Activated gamma-delta T cell treated with Interleukin-2 at 50 U/mL for 16 hours (primary cell): ENCODE measurements at places on chromosomes 1 and 21.

GRCh38 chr21:38699048-38699447 lies 106.7 kb upstream of the ETS2 start:
- no peak for DNase-seq

- DNase-seq: no peak
Measured at GRCh38 chr1:226154593-226154992, 31.9 kb downstream of the ACBD3 start.

DNA sequence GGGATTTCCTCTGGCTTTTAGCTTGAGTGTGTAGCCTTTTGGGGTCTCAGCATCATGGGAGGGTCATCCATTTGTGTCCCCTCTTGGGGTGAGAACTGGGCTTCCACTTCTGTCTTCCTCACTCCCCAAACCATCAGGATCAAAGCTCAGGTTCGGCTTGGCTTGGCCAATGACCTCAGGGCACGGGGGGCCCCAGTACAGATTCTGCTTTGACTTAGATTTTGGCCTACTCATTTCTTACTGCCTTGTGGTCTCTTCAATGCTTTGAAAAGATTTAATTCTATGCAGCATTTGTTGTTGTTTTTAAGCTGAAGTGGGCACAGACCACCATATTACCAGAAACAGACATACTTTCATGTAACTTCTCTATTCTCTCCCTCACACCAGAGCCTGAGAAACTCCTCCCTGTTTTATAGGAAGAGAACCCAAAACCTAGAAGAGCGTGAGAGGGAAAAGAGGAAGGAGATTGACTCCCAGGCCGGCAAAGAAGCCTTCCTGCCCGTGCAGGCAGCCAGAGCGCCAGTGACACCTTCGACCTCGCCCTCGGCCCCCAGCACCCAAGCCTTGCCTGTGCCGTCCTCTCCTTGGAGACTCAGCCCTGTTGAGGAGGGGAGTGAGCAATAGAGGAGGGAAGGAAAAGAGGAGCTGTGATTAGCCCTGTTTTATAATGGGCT lies 1.9 kb upstream of the S100A3 start:
- no peak for DNase-seq

DNA sequence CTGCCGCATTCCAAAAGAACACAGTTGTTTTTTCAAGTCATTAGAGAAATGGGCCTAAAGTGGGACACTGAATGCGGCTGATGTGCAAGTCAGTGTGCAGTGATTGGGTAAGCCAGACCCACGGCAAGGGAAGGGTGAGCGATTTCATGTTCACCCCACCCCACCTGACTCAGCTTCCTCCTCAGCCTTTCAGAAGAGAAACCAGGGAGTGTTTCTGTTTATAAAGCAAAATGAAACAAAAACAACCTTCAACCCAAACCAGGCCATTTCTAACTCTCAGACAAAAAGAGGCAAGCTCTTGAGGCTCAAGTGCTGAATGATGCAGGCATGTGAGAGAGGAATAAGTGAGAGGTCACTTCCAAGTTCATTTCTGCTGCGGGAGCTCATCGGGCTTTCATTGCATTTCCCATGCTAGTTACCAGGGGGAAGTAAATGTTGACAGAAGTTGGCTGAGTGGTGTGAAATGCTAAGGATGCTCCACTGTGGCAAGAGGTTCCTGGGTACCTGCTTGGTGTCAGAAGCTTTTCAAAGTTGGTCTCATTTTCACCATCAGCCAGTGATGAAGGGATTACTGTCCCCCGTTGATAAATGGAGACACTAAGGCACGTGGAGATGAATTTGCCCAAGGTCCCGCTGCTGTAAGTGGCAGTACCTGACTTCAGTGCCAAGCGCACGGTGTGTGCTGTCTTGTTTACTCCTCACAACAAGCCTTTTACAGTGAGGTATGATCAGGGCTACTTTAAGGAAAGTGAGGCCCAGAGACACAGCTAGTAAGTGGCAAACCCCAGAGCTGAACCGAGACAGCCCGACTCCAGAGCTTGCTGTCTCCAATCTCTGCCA lies 29.1 kb downstream of the STPG1 start:
- DNase-seq: peak; percentile 43

- no peak for DNase-seq
Measured at GRCh38 chr1:203278885-203279406, 26.4 kb upstream of the BTG2 start.

GRCh38 chr1:65514041-65514440 lies 93.6 kb downstream of the LEPR start:
- DNase-seq: no peak

GRCh38 chr1:31961536-31961935 lies 23.4 kb upstream of the PTP4A2 start:
- no peak for DNase-seq

GRCh38 chr1:184017306-184017705 lies 20.2 kb downstream of the COLGALT2 start:
- no peak for DNase-seq

DNA sequence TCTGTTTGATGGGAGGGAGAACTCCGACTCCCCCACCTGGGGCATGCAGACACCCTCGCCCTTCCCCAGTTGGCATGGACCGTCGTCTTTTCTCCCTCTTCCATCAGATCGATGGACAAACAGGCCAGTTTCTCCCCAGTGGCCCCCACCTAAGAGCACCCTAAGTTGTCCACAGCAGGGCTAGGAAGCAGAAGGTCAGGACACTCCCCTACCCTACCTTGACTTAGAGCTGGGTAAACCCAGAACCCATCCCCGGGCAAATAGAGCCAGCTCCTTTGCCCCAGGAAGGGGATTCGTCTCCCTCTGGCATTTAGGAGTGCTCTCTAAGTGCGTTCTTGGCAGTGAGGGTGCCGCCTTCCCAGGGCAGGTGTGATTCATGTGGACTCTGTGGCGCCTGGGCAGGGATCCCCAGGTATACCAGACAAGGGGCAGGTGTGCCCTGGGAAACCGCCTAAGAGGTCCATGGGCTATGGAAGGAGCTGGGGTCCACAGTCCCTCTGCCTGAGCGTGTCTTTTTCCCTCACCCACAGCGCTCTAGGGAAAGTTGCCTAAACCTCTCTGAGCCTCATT lies 2.7 kb upstream of the RUNX3 start:
- DNase-seq: no peak

GRCh38 chr1:58884706-58885661 lies 101.1 kb upstream of the JUN start:
- DNase-seq: no peak

- no peak for DNase-seq
Measured at GRCh38 chr1:168116327-168116799, 20.4 kb downstream of the GPR161 start.

GRCh38 chr1:49171941-49172593 lies 395.4 kb upstream of the BEND5 start:
- DNase-seq: no peak

DNA sequence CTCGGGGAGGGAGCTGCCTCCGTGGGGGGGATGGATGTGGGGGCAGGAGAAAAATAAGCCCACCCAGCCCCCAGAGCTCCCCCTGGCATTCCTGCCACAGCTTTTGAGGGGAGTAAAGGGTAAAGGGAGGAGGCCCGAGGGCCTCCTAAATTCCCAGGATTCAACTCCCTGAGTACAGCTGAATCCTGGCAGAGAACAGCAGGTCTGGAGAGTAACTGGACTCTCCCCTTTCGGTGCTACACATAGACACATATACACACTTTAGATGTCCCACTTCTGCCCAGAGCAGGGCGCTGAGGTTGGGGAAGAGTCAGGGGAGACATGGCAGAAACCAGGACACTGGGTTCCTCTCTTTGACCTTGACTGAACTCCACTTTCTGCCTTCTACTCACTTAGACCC lies 3.0 kb downstream of the KIRREL1 start:
- no peak for DNase-seq

DNA sequence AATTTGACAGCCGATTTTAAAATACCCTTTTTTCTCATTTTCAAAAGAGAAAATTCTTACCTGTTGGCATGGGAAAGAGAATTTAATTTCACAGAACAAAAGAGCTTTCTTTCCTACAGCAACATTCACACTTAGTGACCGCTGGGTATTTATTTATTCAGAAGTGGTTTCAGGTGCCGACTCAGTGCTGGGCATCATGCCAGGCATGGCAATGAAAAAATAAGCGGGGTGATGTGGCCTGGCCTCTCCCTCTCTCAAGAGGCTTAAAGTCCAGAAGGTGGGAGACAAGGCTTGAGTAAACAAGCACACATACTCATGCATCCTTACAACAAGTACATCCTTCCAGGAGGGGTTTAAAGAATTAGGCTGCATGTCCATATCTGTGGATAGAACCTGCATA lies 4.1 kb upstream of the PCP4 start:
- DNase-seq: no peak

DNA sequence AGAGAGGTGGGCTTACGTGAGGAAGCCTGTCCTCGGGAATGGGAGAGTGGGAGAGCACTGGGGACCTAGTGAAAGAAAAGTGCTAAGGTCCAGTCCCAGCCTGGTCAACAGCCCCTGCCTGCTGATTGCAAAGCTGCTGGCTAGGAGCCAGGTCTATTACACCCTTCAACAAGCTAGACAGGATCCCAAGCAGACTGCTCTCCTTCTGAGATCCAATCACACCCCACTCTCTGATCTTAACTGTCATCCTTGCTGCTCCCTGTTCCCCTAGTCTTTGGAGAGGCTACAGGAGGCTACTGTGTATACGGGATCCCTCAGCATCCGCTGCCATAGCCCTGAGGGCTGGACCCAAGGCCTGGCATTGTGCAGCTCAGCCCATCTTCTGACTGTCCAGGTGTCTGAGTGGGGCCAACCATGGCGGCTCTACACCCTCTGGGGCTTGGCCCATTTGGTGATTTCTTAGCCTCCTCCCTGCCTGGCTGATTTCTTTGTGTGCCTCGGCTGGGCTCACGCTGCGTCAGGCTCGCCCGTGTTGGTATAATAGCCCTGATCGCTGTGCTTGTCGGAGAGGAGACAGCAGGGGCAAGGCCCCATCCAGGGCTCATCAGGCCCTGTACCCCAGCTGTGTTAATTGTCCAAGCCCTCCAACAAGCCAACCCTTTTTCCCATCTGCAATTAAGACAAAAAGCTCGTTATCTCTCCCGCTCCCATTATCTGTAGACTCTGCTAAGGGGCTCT lies 43.9 kb downstream of the NAV1 start:
- DNase-seq: no peak

DNA sequence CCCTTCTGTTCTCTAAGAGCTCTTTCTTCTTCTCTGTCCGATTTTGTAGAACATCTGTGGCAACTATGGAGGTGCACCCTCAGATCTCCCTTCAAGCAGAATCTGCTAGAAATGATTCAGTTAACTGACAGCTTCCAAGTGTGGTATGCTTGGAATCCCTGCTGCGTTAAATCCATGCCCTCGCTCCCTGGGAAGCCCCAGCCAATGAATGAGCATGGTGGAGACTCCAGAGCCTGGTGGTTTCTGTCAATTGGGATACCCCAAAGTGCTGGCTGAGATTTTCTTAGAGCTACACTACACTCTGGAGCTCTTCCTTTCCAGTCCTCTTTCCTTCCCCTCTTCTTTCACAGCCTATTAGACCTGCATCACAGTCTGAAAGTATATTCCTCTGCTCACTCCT lies 116.3 kb upstream of the C1orf21 start:
- no peak for DNase-seq

DNA sequence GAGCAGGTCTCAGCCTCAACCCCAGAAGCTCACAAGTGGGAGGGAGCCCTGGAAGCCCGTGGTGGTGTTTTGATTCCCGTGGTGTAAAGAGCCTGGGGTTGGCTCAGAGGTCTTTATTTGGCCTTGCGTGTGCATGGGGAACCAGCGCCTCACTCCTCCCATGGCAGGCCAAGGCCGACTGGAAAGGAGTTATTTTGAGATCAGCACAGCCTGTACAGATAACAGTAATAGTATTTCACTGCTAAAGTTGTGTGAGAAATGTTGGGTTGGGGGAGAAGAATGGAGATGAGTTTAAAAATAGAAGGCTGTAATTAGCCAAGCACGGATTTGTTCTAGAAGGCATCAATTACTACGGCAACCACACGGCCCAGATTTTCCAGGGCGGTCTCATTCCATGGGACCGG lies 186.5 kb downstream of the DYRK1A start:
- DNase-seq: no peak

GRCh38 chr1:54754045-54754444 lies 10.3 kb downstream of the PARS2 start:
- no peak for DNase-seq

DNA sequence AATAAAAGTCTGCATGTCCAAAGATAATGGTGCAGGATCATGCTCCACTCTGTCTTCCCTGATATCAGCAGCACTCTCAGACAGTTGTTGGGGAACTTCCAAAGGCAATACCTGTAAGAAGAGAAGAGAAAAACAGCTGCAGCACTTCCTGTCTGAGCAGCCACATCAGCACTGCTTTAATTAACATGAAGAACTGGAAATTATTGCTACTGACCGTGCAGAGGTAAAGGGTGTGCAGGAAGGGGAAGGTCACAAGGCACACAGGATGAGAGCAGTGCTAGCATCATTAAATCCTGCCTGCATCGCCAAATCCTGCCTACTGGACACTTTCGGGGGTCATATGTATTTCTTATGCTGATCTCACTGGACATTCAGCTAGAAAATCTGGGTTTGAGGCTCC lies 379.0 kb downstream of the LMX1A start:
- DNase-seq: no peak

DNA sequence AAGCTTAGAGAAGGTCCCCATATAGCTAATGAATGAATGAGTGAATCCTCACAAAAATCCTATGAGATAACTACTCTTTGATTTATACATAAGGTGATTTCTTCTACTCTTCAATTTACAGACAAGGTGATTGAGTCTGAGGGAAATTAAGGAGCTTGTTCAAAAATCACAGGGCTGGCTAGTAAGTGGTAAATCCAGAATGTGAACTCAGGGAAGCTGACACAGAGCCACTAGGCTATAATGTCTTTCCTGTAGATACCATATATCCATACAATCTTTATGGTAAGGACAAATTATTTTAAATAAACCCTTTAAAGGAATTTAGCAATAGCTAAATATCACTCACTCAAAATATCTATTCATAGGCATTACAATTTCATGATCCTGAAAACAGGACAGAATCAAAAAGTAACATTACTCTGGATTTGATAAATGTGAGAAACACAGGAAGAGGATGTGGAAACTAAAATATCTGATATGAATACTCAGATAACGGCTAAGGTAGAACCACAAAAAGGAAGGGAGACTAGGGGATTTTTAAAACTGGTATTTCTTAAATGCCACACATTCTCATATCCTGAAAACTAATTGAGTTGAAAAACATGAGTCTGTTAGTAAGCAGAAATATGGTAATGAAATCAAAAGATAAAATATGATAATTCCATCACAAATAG lies 108.2 kb downstream of the NBPF12 start:
- no peak for DNase-seq

GRCh38 chr1:210072129-210072528 lies 134.1 kb downstream of the SYT14 start:
- no peak for DNase-seq

DNA sequence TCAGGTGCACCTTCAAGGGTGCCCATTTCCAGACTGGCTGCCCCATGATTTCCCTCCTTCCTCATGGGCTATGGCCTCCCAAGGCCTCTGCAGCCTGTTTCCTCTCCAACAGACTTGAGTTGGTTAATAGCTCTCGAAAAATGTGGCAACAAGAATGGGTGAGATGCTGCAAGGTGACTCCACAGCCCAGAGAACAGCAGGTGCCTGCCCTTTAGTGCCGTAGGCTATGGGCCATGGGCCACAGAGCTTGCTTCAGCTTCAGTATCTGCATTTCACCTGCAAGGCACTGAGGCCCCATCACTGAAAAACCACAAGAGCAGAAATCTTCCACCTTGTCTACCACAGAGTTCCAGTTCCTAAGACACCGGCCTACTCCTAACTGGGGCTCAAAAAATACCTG lies 122.0 kb downstream of the ETS2 start:
- DNase-seq: no peak

- DNase-seq: no peak
Measured at GRCh38 chr1:117638759-117639158, 32.9 kb downstream of the TENT5C start.
